CD14-positive monocyte (primary cell): ENCODE measurements at places on chromosomes 3 and 15. TPM values are rescaled to one million over a fixed set of nuclear protein-coding genes. Genes with fewer than 3 reads are reported as not detected.

CCR2 gene
- 10.8 and 20.5 TPM in 2 replicates for polyA plus RNA-seq

SOX14 gene
- polyA plus RNA-seq, result not detected

CRABP1 gene
- not detected for polyA plus RNA-seq

RLBP1 gene
- polyA plus RNA-seq, result not detected in 2 replicates

NOX5 gene
- polyA plus RNA-seq, result not detected

GORASP1 gene
- polyA plus RNA-seq, result 86.9 and 105 TPM in 2 replicates

CXCR6 gene
- not detected for polyA plus RNA-seq

GPR149 gene
- not detected for polyA plus RNA-seq

ATP13A4 gene
- polyA plus RNA-seq, result 0.21 TPM

BFSP2 gene
- not detected for polyA plus RNA-seq

TMA7 gene
- 478 TPM for polyA plus RNA-seq
